Liver (tissue), 10 donors: ENCODE measurements at places on chromosomes 16 and 17.

DNA sequence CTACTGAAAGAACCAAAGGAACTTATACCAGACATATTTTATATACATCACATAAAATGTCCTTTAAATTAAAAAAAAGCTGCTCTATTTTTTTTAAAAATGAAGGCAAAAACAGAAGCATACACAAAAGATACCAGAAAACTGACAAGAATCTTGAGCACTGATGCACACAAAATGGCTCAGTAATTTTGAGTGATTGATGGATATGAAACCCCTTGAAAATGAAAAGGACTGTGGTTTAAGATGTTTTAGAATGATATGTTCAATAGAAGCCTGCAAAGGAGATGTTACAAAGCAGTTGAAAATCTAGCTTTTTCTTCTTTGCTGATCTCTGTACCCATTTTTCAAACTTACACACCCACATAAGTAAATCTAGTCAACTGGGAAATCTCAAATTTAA is 2.7 kb downstream of the C16orf87 start:
- DNase-seq = no peak

DNA sequence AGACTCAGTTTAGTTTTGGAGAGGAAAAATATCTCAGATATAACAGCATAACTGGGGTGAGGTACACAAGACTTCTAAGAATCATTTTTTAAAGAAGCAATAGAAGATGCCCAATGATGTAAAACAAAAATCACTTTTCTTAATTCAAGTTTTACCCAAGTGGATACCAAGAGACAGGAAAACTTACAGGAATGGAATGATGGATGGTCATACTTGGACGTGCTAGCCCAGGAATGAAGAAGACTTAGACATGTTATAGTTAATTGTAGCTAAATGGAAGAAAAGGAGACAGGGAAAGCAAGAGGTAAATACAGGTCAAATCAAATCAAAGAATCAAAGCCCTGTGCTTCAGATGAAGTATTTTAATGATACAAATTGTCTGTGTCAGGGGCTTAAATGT is 312.7 kb upstream of the KCNJ16 start:
- no peak for DNase-seq

- DNase-seq = no peak
Measured at GRCh38 chr16:74825941-74826340, 51.3 kb upstream of the FA2H start.

DNA sequence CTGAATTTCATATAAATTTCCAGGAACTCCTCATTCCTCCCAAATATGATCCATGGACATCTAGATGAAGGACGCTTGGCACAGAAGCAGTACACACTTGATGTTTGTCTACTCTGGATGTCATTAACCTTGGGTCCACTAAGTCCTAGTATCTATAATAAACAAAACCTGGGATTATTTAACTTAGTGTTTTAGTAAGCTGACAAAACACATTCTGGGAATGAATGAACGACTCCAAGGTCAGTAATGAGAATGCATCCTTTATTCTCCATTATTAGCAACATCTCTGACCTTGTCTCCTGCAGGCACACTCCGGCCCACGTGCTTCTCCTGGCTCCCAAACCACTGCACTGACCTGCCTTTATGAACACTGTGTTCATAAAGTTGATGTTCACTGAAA is 24.1 kb upstream of the CDYL2 start:
- no peak for DNase-seq

DNA sequence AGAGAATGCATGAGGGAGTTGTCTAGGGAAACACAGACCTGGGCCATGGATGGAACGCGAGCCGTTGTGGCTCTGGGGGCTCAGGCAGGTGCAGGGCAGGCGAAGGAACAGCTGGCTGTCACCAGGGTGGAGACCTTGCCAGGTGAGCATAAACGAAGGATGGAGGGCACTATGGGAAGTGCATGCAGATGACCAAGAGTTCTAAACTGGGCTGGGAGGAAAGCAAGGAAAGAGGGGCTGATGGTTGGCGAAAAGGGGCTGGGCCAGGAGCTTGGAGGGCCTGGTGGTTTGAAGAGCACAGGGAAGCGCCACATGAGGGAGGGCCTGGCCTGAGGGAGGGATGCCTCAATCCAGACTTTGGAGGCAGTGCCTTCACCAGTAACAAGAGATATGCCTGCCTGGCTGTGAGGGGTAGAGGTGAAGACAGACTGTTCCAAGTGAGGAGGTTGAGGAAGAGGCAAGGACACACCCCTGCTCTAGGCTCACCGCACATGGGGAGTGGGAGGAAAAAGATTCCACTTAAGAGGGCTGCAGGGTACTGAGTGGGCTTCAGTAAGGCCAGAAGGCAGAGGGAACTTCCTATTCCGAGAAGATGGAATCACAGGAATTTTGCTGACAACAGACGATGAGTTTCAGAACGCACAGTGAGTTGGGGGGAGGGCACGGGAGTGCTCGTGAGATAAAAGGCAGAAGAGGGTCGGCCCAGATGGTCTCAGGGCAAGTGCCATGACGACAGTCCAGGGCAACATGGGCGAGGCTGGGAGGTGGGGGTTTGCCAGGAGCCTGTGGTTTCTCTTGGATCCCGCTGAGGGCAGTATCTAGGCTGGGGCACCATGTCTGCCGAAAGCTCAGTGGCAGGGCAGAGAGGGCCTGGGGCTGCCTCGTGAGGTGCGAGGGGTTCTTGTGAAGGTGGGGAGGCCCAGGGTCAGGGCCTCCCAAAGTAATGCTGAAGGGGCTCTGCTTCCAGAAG is 20.6 kb downstream of the B9D1 start:
- no peak for DNase-seq

- DNase-seq = no peak
Measured at GRCh38 chr16:86224126-86224525, 286.2 kb upstream of the FOXF1 start.

- DNase-seq = no peak
Measured at GRCh38 chr17:32125848-32126153, 16.5 kb upstream of the RHOT1 start.

DNA sequence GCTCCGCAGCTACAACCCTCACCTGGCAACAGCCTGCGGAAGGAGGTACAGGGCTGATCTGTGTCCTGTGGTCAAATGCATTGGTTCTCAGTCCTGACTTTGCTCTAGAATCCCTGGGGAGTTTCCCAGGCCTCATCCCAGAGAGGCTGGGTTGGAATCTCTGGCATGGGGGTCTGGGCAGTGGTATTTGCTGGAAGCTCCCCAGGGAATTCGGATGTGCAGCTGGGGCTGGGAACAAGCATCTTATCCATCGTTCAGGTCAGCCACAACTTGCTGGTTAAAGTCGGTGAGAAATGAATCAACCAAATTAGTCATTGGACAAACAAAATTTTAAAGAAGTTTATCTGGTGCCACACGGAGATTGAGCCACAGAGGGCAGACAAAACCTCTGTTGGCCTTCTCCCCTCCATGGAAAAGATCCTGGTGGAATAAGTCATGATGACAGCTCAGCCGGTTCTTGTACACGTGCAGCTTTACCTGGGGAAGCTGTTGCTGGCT is 231.2 kb downstream of the FOXL1 start:
- DNase-seq = no peak

- DNase-seq = no peak
Measured at GRCh38 chr17:27526604-27527002, 70.4 kb downstream of the KSR1 start.

- DNase-seq = no peak
Measured at GRCh38 chr16:4612474-4612931, 2.2 kb downstream of the UBALD1 start.

- no peak for DNase-seq
Measured at GRCh38 chr17:39225308-39225958, at the start of gene STAC2. STAC2 (minus strand) TSS chr17:39225945; CDS start chr17:39225502, 443 bp downstream.

DNA sequence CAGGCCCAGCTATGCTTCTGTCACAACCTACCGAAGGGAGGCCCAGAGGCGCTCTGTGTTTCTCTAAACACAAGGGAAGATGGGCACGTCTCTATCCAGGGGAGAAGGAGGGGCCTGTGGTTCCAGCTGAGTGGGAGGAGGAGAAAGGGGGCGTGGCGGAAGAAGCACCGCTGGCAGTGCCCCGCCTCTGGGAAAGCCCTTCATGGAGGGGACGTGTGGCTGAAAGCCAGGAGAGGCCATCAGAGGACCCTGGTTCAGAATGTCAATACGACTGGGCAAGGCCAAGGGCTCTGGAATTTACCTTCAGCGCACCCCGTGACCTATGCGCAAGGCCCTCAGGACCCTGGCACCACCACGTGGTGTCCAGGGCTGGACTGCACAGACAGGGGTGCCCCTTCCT is 12.3 kb upstream of the SLC38A8 start:
- DNase-seq = no peak

- no peak for DNase-seq
Measured at GRCh38 chr17:2087597-2088211, 32.8 kb downstream of the HIC1 start.

GRCh38 chr16:57278494-57278893 is 6.0 kb downstream of the PLLP start:
- no peak for DNase-seq

DNA sequence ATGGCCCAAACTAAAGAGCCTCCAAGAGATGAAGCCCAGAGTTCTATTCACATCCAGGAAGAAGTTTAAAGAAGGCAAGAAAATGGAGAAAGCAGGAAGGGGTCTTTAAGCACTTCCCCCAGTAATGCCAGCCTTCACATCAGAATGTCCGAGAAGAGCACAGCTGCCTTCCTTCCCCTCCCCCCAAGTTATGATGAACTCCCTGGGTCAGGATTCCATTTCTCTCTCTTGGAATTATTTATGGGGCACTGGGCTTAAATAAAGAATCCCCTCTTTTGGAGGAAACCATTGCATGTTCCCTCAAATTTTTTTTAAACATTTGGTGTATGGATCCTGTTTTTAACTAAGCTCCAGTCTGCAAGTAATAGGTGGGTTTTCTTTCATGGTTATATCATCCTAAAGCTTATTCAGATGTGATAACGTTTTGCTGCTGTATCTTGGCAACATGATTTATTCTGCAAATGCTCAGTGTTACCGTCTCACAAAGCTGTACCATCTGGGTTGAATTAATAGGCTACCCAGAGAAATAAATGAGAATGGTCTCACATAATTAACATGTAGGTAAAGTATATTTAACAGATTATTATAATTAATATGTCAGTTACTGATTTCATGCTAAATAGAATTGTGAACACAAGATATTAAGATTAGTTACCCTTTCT is 160.9 kb upstream of the TOX3 start:
- no peak for DNase-seq

DNA sequence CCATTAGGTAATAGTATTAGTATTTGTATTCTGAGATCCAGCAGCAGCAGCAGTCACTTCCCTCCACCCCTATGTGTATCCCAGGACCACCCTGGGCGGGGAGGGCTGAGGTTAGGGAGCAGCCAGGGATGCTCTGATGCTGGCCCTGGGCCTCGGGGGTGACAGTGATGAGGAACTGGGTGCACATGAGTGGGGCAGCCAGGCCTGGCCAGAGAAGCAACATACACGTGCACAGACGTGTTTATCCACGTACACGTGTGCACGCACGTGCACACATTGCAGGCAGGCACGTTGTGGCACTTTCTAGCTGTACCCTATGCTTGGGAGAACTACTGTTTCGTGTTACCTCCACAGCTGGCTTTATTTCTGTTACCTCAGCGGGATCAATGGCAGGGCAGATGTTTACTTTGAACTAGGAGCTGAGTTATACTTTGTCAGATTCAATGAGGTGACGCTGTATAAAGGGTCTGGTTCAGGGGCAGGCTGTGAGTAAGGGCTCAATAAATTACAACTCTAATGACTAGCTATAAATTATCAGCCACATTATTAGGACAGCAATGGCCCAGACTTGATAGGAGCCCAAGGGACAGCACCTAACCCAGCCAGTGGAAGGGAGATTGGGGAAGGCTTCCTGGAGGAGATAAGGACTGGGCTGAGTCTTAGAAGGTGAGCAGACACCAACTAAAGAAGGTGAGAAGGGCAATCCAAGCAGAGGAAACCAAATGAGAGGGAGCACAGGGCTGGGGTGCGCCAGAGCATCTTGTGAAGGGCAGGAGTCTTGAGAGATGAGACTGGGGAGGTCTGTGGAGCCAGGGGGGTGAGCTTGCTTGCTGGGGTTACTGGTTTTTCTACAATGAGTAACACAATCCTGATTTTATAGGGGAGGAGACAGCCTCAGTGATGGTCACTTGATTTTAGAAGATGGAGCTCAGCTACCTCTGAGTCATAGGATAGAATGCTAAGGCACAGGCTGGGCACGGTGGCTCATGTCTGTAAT is 22.4 kb upstream of the CA4 start:
- peak; percentile 19 for DNase-seq

DNA sequence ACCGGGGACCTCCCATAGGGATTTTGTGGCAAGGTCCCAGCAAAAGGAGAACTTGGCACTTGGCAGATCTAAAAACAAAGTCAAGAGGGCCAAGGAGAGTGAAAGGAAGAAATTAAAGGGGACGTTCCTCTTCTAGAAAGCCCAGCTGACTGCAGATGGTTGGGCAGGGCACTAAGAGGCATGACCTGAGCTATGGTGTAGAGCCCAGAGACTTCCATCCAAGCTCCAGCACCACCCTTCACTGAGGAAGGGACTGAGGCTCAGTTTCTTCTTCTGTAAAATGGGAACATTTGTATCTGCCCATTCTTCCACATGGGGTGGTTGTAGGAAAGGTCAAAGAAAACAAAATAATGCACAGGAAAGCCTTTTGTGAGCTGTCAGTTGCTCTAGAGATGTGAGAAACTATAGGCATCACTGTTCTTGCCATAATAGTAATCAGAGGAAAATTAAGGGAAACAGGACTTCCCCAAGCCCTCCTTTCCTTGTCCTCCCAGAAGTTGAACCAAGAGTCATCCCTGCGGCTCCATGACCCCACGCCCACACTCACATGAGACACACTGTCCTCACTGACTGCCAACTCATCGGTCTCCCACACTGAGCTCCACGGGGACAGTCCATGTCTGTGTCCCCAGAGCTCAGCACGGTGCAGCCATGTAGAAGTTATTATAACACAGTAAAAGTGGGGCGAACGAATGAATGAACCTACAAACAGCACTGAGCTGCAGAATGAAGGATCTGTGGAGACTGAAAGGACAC is 10.4 kb downstream of the CD300LF start:
- DNase-seq = no peak

DNA sequence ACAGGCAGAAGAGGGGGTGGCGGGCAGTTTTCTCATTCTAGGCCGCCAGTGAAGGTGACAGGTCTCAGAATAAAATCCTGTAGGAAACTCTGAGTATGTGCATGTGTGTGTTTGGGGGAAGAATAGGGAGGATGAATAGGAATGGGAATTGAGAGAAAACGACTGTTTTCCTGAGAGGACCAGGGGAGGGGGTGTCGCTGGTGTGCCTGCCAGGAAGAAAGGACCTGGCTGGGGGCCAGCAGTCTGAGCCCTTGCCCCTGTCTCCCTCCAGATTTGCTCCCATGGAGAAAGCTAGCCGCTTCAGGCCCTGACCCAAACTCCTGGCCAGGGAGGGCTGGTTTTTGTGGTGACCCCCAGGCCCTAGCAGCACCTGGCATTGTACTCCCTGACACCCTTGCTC is 14.4 kb downstream of the C17orf50 start:
- no peak for DNase-seq

DNA sequence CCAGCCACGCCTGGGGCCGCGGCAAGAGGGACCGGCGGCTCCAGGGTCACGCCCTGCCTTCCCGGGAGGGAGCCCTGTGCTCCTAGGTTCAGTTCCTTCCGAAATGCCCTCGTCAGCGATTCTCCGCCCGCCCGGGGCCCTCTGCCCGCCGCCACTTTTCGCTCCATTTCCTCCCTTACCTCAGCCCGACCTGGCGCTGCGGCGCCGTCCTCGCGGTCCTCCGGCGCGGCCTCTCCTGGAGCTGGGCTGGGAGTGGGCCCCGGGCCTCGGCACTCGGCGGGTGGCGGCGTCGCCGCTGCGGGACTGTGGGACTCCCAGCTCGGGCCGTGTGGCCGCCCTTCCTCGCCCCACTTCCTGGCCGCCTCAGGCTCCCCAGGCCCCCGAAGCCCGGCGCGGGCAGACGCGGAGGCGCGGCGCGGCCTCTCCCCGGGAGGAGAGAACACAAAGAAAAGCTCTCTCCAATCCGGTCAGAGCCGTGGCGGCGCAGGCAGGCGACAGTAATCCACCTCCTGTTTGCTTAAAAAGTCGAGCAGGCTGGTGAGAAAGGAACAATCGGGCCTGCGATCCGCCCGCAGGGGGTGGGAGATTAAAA is 1.6 kb downstream of the BAHCC1 start:
- DNase-seq = no peak
